ENCODE measurements at places on chromosomes 7 and 10. TPM values are rescaled to one million over a fixed set of nuclear protein-coding genes. Genes with fewer than 3 reads are reported as not detected.

DNA sequence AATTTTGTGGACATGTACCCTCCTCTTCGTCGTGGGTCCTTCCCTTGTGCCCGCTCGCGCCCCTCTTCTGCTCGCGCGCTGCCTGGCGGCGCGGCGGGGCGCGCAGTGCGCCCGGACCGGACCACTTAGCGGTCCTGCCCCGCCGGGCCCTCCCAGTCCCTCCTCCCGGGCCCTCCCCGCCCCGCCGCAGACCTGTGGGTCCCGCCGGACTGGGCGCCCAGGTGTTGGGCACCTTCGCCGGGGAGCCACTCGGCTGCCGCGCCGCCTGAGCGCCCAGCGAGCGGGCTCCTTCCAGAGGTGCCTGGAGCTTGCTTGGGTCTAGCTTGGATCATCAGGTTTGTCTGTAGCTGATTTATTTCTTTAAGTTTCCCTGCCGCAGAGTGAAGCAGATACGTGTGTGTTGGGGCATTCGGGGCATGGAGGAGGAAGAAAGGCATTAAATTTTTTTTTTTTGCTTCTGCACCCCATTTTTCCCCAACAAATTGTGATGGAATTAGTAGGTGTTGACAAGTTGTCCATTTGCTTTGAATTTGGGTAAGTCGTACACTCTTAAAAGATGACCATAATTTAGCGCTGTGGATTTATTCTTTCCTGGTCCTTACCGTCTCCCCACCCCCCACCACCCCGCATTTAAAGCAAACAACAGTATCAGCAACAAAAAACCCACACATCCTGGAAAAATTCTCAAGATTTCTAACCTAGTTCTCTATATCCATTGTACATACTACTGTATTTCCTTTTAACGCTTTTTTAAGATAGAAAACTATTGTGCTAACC, 905 bp downstream of the C1GALT1 start:
- no peak for DNase-seq

GRCh38 chr10:125980521-125981035, 84.2 kb downstream of the FANK1 start:
- DNase-seq = no peak

DNA sequence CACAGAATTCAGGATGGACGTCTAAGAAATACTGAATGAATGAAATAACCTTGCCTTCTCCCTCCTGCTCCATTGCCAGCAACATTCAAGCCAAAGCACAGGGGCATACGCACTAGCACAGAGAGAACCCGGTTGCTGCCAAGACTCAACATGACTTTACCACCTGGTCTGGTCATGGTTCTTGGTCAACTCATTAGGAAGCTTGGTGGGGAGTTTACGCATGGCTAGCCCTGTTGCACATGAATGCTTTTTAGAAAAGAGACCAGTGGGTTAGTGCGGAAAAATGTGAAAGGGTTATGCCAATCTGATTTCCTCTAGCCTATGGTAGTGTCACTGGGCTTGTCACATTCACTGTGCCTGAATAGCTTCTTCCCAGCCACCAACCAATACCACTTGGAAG, 187.6 kb upstream of the NEBL start:
- DNase-seq = no peak

- DNase-seq = no peak
Observed at GRCh38 chr7:16935341-16935735, 53.6 kb upstream of the AGR3 start.

DNA sequence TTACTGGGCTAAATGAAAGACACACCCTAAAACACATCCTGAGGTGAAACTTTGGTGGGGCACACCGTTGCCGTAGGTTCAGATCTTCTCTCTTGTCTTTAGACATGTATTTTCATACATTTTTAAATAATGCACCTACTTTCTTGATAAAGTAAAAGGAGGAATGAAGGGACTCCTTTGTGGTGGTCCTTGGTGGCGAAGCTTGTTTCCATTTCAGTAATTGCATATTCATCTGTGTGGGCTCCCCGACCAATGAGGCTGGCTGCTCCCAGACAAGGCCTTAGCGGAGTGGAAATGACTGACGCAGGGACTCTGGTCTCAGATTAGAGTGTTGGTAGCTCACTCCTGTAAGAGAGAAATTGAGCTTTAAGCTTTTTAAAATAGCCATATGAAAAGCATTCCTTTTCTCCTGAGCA, 815 bp downstream of the CCSER2 start:
- no peak for DNase-seq

DNA sequence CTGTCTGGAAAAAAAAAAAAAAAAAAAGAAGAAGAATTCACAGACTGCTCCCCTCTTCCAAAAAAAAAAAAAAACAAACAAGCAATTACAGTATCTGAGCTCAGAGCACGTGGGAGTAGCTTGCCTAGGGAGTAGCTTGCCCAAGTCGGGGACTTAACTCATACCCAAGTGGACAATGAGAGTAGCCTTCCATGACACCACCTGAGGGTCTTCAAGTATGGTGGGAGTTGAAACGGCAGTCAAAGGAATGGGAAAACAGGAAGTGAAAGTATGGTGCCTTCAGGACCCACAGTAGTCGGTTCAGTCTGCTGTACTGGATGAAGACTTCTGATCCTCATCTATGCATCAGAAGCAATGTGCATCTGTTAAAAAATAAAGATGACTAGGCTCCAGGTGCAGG, 10.6 kb downstream of the VOPP1 start:
- no peak for DNase-seq

DNA sequence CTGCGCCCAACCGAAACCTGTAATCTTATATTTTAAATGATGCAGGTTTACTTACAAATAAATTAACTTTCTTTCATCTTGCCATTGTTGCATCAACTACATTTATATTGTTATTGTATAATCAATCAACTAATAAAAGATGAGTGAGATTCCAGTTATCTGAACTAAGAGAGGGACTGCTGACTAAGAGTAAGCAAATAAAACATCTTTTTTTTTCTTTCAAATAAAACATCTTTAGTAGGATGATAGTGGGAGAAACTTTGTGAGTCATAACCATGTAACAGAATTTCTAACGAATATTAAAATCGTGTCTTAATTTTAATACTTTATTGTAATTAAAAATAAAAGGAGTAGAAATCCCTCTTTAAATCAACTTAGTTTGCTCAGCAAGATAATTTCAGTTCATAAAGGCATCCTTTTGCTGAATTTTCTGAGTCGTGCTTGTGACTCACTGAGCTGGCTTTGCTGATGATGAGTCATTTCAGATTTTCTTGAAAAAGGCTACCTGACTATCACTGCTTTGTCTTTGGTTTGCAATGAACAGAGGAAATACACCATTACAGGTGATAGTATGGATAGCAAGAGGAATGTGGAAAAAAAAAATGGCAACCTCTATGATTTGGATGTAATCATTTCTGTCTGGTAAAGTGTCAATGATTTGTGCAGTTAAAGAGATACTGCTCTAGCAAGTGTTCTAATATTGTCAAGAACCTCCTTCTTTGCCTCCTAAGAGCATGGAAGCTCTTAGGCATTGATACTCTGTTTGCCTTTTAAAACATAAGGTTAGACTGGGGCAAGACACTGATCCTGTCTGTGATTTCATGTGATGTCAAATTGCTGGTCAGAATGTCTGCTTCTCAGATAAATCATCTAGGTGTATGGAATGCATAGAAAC, 119.5 kb downstream of the GPR158 start:
- DNase-seq = no peak

Gene TMEM139
- 1.6 TPM for total RNA-seq

DNA sequence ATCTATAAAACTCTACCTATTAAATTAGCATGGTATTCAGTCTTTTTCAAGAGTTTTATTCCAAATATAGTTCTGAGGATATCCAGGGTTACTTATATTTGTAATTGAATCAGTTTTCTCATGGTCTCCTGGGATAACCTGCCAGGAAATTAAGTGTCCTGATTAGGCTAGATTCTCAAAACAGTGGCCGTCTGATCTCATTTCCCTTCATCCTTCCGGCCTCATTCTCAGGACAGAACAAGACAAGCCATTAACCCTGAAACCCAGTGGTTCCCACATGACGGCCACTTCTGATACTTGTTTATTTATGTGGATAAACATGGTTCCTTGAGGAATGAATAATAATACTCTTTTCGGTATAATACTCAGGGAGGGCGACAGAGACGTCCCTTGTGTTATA, 417.6 kb upstream of the POT1 start:
- DNase-seq = no peak

Gene NKX2-3
- total RNA-seq = not detected

- DNase-seq = no peak
Observed at GRCh38 chr7:11252705-11253272, 279.1 kb downstream of the PHF14 start.

- no peak for DNase-seq
Observed at GRCh38 chr10:94493463-94493862, 52.1 kb upstream of the HELLS start.

Gene COBL
- 0.19 TPM for total RNA-seq

DNA sequence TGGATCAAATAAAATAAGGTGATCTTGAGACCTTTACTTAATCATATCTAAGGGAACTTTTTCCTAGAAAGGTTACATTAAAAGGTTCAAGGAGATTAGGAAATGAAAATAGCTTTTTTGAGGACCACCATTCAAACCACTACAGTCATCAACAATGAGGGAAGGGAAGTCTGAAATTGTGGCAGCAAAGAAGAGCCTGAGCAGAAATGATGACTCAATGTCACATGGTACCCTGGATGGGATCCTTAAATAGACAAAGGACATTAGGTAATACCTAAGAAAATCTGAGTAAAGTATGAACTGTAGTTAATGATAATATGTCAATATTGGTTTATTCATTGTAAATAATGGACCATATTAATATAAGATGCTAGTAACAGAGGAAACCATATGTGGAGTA, 236.0 kb downstream of the SEMA3D start:
- DNase-seq = no peak

- no peak for DNase-seq
Observed at GRCh38 chr7:75977743-75978142, 16.7 kb downstream of the TMEM120A start.

Gene SRRM3
- not detected for total RNA-seq

Gene SFMBT2
- total RNA-seq = 36.8 TPM

DNA sequence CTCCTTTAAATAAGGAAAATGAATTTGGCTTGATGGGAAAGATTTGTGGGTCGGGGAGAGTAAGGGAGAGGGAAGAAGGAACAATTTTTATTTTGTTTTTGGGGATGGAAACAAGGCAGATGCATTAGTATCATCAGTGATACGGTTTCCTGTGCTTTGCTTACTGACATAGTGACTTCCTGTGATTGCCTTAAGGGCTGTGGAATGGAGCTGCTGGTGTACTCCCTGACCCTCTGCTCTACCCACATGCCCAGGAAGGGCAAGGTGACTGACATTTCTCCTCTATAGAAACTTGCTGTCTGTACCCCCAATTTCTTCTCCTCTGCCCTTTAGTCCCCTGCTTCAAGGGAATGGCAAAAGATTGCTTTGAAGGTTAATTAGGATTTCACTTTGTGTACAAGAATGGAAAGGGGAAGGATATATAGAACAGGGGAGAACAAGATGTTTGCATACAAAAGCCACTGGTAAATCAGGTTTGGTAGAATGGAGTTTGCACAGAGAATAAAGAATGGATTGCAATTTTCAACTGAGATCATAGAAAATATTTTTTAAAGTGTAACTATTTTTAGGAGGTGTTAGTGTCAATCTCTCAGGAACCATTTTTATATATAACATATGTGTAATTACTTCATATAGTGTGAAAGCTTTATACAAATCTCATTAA, 129.0 kb upstream of the AGR3 start:
- DNase-seq = no peak

Gene HELLS
- 13.3 TPM for total RNA-seq

GRCh38 chr7:30880125-30880720, 31.4 kb upstream of the AQP1 start:
- DNase-seq = no peak

GRCh38 chr10:52437205-52437646, 123.1 kb downstream of the DKK1 start:
- no peak for DNase-seq

DNA sequence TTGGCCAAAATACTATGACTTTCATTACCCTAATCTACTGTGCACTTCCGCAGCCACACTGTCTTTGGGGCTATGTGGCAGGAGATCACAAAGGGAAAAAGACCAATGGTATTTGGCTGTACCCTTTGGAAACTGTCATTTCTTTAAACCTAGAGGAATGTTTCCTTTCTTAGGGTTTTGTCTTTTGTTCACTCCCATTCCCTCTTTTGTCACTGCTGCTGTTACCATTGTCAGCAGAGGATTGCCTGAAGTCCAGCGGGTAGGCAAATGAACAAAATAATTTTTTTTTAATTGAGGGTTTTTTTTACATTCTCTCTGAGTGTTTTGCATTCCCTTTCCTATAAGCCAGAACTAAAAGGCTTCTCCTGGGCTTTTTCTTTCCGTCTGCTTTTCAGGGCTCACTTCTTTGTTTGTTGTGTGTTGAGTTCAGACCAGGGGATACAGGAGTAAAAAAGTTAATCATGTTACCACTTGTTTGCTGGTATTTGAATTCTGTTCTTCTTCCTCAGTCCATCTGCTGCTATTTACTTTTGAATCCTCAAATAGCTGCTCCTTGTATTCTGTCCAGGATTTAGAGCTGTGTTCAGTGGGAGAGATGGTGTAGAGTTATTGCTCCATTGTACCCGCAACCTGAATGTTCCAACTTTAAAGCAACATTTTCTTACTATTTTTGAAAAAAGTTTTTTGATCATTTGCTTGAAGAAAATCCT, 374.6 kb downstream of the SUGCT start:
- DNase-seq = no peak

- DNase-seq = no peak
Observed at GRCh38 chr7:151940048-151940811, 16.0 kb upstream of the GALNTL5 start.

DNA sequence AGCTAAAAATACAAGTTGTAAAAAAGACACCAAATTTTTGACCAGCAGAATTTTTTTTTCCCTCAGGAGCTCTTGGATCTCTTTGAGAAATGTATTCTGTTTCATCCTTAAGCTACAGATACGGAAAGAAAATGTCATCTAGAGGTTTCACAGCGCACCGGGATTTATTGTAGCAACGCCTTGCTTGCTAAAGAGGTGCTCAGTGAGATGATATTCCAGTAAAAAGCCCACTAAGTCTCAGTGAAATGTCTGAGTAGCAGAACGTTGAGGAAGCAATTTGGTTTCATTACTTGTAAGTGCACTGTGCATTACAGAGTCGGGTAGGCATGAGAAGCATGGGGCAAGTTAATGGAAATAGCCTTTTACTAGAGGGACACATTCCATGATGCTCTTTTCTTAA, 62.5 kb downstream of the GLRX3 start:
- DNase-seq = no peak

DNA sequence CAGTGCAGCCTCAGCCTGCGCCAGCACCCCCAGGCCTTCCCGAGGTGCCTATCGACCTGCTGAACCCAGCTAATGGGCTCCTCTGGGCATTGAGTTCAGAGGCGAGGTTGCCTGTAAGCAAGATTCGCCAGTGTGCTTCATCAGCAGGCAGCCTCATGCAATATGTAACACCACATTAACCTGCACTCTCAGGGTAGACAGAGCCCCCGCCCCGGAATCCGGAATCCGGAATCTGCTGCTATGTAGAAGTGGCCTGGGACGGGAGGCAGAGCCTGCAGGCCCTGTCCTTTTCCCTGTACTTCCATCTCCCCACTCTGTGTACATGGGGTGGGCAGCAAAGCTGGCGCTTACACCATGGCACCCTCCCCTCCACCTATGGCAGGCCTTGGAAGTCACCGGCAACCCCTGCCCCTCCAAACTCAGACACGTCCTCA, 83.9 kb upstream of the RET start:
- no peak for DNase-seq

GRCh38 chr10:75876710-75877109, 445.3 kb downstream of the LRMDA start:
- no peak for DNase-seq

GRCh38 chr7:142827951-142828500, 26.9 kb upstream of the EPHB6 start:
- no peak for DNase-seq

Gene TMEM213
- not detected for total RNA-seq

Gene SPDYE11
- not detected for total RNA-seq
